Activated naive CD4-positive, alpha-beta T cell treated with anti-CD3 and anti-CD28 coated beads, Interleukin-2, amount 50 U/mL, for 72 hours (primary cell): ENCODE measurements at places on chromosomes 5 and 9. TPM values are rescaled to one million over a fixed set of nuclear protein-coding genes. Genes with fewer than 3 reads are reported as not detected.

The SLC25A2 gene
- 0.23 TPM for total RNA-seq

The PCDHB2 gene
- total RNA-seq = not detected

The IRF1 gene
- 107 TPM for total RNA-seq

The SPINK1 gene
- total RNA-seq = not detected

The IFNA5 gene
- total RNA-seq = not detected

The GPR21 gene
- total RNA-seq = 0.23 TPM

The GMCL2 gene
- not detected for total RNA-seq

The SLC6A19 gene
- total RNA-seq = not detected

DNA sequence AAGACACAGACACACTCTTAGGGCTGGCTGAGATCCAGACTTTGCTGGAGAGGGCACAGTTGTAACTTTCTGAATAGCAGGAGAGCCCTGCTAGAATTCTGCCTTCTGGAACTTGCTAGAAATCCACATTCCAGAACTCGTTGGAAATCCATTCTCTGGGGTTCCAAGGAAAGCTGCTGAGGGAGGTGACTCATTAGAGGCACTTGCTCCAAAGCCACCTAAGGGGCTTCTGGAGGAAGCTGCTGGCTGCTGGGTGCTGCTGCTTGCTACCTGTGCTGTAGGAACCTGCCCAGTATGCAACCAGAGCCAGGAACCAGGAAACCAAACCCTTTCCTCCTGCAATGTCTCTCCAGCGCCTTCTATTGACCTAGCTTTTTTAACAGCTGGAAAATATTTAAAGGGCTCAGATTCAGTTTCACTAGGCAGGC, 4.1 kb upstream of the TLE4 start:
- no peak for DNase-seq

DNA sequence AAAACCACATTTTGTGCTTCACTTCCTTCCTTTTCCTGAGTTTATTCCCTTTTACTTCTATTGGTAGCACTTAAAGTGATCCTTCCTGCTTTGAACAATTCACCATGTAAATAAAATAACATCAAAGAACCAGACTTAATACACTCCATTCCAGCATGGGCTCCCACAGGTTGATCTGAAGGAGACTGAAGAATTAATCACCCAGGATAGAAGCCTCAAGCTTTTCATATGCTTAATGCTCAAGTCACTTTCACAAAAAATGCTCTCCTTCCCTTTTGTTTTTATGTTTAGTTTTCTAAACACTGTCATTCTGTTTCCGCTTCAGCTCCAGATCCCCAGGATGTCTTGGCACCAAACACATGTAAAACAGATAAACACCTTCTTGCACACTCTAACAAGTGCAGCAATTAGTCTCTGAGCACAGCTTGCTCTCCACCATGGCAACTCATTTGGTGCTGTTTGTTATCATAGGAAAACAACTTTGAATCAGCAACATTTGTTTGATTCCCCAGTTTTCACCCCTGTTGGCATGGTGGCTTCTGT, 37.0 kb downstream of the DMRTA1 start:
- DNase-seq = no peak

DNA sequence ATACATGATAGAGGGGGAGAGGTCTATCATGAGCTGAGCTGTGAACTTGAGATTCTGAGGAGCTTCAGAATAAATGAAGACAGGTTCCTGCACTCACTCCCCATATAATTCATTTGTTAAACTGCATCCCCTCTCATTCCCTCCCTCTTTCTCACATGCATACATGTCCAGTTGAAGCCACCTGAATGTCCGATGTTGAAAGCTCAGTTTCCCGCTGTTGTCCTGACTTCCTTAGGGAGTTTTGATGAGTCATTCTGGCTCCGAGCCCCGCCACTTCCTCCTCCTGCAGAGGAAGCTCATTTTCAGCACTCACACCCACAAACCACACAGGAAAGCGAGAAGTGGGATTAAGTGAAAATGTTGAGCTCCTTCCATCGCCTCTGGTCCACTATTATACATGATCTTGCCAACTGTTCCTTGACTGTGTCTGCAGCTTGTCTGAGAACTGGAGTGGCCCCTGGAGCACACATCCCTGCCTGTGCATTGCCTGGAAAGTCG, 121.2 kb downstream of the CEMIP2 start:
- no peak for DNase-seq

- no peak for DNase-seq
Measured at GRCh38 chr5:10109299-10109698, 140.4 kb downstream of the ATPSCKMT start.

- DNase-seq = no peak
Measured at GRCh38 chr5:157491471-157491995, 31.5 kb downstream of the NIPAL4 start.

GRCh38 chr9:70290626-70291025, 31.8 kb downstream of the SMC5 start:
- no peak for DNase-seq

DNA sequence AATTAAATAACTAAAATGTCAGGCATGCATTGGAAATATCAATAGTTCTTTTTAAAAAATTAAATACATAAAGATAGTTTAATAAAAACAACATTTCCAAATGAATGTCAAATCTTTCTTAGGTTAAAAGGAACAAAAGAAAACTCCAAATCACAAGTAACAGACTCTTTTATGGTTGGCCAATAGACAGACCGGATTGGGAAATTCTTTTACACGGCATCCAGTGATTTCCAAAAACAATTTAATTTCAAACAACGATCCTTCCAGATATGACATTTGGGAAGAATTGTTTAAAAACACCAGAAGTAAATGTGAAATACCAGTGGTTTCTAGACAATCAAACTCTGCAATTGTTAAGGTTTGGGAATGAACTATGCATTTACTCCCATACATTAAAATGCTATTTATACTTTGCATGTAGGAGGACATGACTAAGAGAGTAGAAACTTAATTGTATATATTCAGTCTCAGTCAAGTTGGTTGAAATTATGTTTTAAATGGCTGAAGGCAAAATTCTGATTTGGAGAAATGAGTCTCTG, 32.8 kb downstream of the ZNF474 start:
- no peak for DNase-seq

GRCh38 chr9:136409557-136410455, 608 bp downstream of the ENTR1 start:
- no peak for DNase-seq

- DNase-seq = no peak
Measured at GRCh38 chr5:13956471-13956870, 12.0 kb upstream of the DNAH5 start.

GRCh38 chr9:5982317-5982716, 33.1 kb downstream of the RANBP6 start:
- DNase-seq = no peak

- DNase-seq = no peak
Measured at GRCh38 chr9:12271421-12271891, 421.7 kb upstream of the TYRP1 start.

DNA sequence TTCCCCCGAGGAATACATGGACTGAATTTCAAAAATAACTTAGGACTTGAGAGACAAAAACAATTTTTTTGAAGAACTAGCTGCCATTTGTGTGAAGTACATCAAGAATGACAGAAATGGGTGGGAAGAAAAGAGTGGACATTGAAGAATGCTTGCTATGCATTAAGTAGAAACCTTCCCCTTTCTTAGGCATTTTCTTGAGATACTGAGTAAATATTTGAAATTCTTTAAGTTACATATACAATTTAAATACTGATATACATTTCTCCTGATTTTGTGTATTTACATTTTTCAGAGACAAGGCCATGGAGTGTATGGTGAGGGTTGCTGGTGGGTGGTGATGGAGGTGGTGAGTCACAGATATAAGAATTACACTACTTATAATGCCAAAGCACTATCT, 319.3 kb upstream of the ADAMTSL1 start:
- no peak for DNase-seq
